ENCODE measurements at places on chromosomes 16 and 17.

DNA sequence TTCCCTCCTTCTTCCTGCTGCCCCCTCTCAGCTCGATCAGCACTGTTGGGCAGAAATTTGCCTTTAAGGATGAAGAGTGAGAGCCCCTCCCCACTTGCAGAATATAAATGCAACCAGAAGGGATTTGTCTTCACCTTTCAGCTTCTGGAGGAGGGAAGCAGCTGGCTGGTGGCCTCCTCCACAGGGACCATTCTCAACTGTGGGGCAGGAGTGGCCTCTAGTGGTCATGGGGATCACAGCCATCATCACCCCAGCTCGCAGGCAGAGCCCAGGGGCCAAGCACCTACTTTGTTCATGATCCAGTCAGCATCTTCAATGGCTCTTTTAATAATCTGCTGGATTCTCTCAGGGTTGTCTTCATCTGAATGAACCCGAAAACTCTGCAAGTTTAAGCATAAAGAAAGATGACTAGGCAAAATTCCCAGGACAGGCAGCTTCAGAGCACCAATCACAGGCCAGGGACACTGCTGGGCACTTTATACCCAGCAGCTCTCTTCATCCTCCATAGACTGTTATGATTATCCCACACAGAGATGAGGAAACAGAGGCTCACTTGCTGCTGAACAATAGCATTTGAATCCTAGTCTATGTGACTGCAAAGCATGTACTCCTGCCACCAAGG is 13.1 kb downstream of the LYRM9 start:
- DNase-seq, result peak; percentile 55

DNA sequence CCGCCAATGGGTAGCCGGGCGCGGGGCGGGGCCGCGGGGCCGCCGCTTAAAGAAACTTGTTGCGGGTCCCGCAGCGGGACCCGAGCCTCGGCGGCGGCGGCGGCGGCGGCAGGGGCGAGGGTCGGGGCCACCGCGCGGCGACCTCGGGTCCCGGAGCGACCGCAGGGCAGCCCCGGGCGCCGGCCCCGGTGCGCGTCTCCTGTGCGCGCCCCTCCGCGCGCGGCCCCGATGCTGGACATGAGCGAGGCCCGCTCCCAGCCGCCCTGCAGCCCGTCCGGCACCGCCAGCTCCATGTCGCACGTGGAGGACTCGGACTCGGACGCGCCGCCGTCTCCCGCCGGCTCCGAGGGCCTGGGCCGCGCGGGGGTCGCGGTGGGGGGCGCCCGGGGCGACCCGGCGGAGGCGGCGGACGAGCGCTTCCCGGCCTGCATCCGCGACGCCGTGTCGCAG is at the start of gene SOX8:
SOX8 (plus strand) TSS at position 76 of the 450 bp plus-strand sequence; CDS start at position 229, 153 bp downstream.
- DNase-seq, result no peak

GRCh38 chr16:85833219-85833920 is 33.9 kb downstream of the COX4I1 start:
- DNase-seq, result no peak

DNA sequence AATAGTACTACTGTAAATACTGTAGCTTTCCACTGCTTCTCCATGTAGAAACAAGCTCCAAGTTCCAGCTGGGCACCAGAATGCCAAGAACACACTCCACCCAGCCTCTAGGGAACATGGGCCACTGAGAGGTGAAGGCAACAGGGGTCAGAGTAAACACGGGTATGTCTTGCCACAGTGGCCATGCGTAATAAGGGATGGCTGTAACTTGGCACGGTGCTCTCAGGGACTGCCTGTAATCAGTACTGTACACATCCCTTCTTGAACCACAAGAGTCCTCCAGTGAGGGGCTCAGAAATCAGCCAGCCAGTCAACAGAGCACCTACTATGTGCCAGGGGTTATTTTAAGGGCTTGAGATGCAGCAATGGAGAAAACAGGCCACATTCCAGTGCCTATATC is 10.8 kb downstream of the LRRC59 start:
- no peak for DNase-seq

DNA sequence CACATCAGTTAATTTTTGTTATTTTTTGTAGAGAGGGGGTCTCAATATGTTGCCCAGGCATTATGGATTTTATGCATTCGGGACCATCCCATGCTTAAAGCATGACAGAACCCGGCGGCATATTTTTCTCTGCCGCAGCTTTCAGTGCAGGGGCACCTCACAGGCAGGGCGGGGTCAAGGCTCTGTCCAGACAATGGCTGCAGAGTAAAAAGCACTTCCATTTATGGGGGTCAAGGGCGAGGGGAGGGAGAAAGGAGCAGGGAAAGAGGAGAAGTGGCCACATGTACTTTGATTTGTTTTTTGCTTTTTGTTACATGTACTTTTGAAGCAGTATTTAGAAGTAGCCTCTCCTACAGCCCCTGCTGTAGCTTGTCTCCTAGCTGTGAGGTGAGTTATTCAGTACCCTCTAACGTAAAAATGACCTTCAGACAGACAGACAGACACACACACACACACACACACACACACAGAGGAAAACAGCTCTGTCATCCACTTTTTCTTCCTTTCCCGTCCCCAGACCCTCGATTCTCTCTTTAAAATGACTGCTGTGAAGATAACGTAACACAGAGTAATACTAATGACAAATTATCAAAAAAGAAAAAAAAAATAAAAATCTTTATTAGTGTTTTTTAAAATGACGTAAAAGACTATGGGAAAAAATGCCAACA is 856 bp upstream of the SCPEP1 start:
- DNase-seq, result no peak

DNA sequence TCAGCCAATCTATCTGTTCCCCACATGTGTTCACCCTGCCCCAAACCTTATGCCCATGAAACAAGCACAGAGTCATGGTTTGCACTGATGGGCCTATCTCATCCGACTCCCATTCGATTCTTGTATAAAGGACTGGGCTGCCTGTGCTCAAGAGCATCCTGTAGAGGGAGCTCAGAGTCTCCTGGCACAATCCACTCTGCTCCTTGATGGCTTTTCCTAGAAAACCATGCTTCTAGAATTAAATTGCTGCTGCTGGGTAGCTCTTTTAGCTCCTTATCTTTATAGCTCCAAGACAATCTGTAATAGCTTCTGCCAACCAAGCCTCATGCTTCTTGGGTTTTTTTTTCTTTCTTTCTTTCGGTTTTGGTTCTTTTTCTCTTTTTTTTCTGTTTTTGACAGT is 9.7 kb downstream of the ZNF19 start:
- no peak for DNase-seq

GRCh38 chr16:48432136-48432535 is 46.9 kb upstream of the SIAH1 start:
- peak; percentile 15 for DNase-seq

DNA sequence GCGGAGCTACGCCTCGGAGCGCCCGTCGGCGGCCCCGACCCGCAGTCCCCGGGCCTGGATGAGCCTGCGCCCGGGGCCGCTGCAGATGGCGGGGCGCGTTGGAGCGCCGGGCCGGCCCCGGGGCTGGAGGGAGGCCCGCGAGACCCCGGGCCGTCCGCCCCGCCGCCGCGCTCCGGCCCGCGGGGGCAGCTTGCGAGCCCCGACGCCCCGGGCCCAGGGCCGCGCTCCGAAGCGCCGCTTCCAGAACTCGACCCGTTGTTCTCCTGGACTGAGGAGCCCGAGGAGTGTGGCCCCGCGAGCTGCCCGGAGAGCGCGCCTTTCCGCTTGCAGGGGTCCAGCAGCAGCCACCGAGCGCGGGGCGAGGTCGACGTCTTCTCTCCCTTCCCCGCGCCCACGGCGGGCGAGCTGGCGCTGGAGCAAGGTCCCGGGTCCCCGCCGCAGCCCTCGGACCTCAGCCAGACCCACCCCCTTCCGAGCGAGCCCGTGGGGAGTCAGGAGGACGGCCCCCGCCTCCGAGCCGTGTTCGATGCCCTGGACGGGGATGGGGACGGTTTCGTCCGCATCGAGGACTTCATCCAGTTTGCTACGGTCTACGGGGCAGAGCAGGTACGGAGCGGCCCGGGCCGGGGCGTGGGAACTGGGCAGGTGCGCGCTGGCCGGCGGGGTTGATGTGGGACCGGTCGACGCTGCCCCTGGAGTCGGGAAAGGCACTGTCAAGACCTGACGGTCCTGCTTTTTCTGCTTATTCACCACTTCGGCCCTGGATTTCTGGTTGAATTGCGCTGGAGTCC is 861 bp downstream of the RAB11FIP3 start:
- no peak for DNase-seq

DNA sequence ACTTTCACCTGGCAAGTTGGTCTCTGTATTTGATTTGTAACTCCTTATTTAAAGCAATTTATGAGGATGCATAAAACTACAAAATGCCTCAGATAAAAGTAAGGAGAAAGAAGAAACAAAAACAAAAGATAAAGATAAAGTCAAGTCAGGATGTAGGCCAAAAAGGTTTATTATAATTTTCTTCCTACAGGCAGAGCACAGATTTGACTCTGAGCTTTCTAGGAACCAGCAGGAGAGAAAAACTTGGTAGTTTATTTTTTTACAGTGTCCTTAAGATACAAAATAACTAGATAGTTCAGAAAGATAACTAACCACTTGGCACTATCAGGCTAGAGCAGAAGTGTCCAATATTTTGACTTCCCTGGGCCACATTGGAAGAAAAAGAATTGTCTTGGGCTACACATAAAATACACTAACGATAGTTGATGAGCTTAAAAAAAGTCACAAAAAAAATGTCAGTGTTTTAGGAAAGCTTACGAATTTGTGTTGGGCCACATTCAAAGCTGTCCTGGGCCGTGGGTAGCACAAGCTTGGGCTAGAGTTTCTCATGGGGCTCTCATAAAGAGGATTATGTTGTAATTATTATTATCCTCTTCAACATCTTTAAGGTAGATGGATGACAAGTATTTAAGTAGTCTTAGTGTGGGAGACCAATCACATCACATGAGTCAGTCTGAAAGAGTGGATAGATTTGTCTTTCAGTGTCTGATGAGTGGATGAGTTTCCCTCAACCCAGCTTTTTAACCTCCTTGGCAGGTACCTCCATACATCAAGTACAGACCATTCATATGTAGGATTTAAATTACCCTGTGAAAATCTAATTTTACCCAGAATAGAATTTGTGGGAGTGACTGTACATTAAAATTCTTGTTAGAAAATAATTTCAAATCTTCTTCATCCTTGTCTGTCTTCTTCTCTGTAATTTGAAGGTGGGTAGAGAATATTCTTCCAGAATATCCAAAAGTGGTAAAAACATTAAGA is 17.0 kb downstream of the PAFAH1B1 start:
- no peak for DNase-seq

DNA sequence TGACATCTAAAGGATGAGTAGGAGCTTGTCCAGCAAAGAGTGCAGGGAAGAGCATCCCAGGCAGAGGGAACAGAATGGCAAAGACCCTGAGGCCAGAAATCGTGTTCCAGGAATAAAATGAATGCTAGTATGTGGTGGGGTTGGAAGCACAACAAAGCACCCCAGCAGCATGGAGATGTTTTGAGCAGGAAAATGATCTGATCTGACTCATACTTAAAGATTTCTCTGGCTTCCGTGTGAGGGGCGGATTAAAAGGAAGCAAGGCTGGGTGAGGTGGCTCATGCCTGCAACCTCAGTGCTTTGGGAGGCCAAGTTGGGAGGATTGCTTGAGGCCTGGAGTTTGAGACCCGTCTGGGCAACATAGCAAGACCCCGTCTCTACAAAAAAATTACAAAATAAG is 2.3 kb downstream of the SLC5A11 start:
- no peak for DNase-seq

GRCh38 chr17:4536259-4536741 is 18.9 kb downstream of the MYBBP1A start:
- no peak for DNase-seq

DNA sequence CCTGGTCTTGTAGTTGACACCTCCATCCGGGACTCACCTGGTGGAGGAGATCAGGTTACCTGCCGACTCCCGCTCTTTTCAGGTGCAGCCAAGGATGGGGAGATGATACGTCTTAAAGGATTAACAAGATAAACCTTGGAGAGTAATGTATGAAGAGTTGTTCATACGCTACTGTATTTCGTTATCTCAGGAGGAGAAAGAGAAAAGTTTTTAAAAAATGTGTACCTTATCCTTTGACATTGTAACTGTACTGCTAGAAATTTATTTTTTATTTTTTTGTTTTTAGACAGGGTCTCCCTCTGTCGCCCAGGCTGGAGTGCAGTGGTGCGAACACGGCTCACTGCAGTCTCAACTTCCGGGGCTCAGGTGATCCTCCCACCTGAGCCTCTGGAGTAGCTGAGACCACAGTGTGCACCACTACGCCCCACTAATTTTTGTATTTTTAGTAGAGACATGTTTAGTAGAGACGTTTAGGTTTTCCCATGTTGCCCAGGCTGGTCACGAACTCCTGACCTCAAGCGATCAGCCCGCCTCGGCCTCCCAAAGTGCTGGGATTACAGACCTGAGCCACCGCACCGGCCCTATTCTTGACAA is 764 bp upstream of the SMURF2 start:
- DNase-seq, result peak; percentile 46

GRCh38 chr16:11799509-11800381 is 2.7 kb upstream of the ZC3H7A start:
- DNase-seq, result no peak

- no peak for DNase-seq
Observed at GRCh38 chr16:77868052-77868451, 79.7 kb downstream of the VAT1L start.

- no peak for DNase-seq
Observed at GRCh38 chr16:16008666-16009065, 59.2 kb downstream of the ABCC1 start.

DNA sequence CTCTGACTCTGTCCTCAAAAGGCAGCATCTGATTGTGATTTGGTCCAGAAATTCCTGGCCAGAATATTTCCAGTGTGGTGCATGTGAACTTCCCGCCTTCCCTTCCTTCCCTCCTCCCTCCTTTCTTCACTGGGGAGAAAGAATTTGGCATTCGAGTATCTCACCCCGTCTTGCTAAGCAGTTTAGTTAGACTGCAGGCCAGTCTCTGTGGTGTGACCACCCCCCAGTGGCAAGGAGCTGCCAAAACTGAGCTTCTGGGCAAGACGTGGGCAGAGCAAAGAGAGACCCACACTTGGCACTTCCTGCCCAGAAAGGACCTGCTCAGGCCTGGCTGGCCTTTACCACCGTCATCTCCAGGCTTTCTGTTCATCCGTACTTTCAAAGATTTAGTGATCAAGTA is 36.4 kb downstream of the SNX20 start:
- no peak for DNase-seq

DNA sequence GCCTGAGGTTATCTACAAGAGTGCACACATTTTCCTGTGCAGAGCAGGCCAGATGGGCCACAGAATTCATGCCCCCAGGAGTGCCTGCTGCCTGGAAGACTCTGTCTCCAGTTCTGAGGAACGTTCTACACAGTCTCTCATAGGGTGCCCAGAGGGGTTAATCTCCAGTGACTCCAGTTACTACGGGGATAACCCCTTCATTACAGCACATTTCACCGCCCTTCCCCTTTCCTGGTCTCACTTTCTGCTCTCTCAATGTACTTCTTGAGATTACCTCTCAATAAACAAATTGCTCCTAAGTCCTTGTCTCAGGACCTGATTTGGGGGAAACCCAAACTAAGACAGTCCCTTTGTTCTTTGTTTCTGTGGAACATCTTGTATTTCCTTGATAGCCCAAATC is 5.7 kb downstream of the CD300H start:
- DNase-seq, result no peak

DNA sequence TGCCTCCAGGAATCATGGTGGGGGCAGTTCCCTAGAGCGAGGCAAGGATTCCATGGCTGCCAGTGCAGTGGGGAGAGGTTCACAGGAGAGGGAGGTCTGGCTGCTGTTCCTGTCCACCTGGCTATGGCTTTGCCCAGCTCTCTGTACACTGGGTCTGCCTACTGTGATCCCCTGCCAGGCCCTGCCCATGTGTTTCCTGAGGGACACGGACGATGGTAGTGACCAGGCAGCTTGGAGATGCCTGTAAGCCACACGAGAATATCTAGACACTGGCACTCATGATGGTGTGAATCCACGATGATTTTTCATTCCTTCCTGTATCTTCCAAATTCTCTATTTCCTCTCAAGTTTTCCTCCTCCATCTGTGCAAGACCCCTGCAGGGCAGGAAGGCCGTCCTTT is 11.1 kb downstream of the C1QTNF8 start:
- DNase-seq, result no peak
